Effector CD4-positive, alpha-beta T cell (primary cell): ENCODE measurements at places on chromosomes 12 and 14.

- no peak for DNase-seq
Measured at GRCh38 chr14:35351897-35352273, 52.7 kb downstream of the NFKBIA start.

DNA sequence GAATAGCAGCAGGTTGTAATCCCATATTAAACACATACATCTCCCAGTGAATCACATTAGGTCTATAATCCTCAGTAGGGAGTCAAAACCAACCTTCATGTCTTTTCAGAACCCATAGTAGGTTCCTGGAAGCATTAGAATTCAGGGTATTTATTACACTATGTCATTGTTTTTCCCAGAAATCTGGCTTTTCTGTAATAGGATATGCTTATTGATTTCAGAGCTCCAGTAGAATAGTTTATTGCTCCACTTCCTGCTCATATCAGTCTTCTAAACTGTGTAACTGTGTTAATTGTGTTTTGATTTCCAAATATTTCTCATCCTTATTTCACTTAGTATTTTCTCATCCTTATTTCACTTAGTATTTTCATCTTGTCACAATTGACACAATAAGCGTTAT is 268.0 kb downstream of the CCDC59 start:
- no peak for DNase-seq

DNA sequence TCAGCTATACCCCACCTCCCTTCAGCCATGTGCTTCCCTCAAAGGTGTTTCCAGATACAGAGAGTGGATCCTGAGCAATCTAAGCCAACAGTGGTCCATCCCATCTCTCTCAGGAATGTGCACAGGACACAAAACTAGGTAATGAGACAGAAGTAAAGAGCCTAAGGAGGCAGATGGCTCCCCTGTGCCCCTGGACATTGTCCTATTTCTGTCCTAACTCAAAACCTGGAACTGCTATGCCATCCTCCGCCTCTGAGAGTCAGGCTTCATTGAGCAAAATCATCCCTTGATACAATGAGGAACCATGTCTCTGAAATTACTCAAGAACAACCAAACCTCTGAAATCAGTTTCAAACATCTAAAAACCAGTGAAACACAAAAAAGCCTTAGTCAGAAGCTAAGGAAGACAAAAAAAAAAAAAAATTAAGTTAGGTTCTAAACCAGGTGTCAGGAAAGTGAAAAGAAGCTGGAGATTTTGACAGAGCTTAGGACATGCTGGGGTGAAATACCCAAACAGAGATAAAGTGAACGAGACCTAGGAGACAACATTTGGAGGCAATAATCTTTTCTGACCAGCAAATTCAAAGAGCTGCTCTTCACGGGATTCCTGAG is 200.3 kb upstream of the PLEKHG7 start:
- no peak for DNase-seq

DNA sequence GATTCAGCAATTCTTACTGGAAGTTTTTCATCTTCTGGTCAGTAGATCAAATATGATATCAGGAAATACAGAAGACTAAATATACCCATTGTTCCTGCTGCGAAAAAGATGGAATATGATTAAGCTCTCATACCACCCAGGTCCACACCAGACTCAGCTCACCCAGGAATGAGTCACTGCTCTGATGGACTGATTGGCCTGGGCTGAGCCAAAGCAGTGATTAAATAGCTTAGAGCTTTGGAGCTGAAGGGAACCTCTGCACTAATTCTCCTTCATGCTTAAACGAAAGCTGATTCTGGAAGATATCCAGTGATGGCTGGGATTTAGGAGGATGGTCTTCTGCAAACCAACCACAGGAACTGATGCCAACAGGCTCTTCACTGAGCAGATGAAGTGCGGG is 62.0 kb upstream of the SYT1 start:
- no peak for DNase-seq

GRCh38 chr12:58918469-58918844 is 1.8 kb downstream of the LRIG3 start:
- DNase-seq: no peak

GRCh38 chr12:106648736-106649135 is 65.9 kb downstream of the RFX4 start:
- DNase-seq: no peak
